ENCODE measurements at places on chromosomes 4 and X.

DNA sequence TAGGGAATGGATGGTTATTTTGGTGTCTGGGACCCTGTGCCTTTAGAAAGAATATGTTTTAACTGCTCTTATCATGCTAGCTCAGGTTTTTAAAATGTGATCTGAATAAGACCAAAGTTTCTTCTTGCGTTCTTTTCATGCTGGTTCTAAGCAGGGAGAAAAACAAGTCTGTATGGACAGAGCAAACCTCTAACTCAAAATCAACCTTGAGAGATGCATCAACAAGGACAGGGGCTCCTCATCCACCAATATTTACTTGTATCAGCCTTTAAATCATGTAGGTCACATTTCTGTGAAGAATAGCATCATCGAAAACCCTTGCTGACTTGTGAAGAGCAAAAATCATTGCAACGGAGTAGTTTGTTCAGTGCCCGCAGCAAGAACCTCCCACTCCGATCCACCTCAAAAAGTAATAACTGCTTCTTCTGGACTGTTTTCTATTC lies 1.2 kb downstream of the ATP10D start:
- DNase-seq, result no peak

GRCh38 chr4:174248407-174248806 lies 35.1 kb downstream of the FBXO8 start:
- no peak for DNase-seq

DNA sequence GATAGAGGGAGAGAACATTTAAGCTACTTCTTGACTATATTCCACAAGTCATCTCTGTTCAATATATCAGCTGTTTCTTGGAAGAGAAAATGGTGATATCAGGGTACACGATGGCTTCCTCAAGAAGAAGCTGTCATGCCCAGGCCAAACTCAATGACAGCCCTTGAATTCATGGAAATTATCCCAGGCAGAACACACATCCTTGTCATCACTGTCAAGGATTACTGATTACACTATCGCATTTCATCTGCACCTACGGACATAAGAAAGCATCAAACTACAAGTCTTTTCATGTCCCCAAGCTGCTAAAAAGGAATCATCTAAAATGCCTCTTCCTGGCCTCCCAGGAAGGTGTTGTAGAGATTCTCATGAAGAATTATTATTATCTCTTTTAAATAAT lies 165.2 kb upstream of the SLC7A11 start:
- no peak for DNase-seq

- no peak for DNase-seq
Observed at GRCh38 chr4:82618103-82618720, 56.4 kb upstream of the TMEM150C start.
